ENCODE measurements at places on chromosomes 16 and 17. TPM values are rescaled to one million over a fixed set of nuclear protein-coding genes. Genes with fewer than 3 reads are reported as not detected.

Gene COX10
- total RNA-seq: 18.0 TPM

Gene HAP1
- 1.3 TPM for total RNA-seq

Gene ITGAL
- 19.6 TPM for total RNA-seq

Gene SNAI3
- 2.3 TPM for total RNA-seq

DNA sequence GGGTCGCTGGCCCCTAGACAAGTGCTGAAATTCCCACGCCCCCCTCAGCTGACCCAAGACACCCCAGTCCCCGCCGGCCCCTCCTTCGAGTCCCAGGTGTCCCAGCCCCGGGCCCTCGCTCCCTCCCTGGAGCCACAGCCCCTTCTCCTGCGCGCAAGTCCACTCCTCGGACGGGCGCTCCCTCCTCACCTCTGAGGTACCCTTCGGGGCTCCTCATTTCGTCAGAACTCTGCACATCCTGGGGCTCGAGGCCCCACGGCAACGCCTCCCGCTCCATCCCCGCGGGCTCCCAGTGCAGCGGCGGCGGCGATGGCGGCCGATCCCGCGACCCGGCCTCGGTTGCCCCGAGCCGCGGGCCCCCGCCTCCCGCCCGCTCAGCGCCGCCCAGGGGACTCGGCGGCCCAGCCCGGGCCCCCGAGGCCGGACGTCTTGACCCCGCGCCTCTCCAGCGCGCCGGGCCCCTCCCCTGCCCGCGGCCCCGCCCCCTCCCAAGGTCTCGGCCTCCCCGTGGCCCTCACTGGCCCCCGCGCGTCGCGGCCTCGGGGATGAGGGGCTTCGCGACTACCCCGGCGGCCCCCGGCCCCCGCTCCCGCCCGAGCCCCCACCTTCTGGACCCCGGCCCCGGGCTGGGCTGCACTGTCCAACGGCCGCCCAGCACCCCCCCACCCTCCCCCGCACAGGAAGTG lies at the start of gene ZNF768:
ZNF768 (minus strand) TSS at position 430 of the 686 bp plus-strand sequence; CDS start at position 277, 153 bp downstream.
- DNase-seq: peak; percentile 85

DNA sequence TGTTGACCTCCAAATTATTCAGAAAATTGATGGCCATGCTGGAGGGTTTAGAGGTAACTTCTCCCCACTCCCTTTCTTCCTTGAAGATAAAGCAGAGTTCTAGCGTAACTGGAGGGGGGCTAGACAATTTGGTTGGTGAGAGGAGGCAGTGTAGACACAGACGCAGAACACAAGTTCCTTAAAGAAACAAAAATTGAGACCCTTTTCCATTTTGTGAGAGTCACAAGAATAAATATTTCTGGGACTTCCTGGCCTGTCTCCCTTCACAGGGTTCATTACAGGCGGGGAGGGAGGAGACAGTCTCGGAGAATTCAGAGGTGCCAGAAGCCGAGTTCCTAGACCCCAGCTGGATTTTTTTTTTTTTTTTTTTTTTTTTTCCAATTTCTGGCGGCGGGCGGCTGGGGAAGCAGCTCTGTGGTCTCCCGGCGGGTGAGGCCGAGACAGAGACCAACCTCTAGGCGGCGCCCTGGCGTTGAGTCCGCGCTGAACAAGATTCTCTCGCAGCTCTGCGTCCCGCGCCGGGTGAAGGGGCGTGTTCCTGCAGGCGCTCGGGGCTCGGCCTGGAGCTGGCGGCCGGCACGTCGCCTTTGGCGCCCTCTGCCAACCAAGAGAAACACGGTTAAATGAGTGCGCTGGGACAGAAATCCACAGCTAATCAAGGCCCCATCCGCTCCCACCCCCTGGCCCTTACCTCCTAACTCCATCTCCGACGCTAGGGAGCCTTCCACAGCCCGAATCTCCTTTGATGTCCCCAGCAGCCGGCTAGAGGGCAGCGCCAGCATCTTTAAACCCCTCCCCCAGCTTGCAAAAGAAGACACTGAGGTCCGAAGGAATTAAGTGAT lies 10.2 kb upstream of the HOXB9 start:
- DNase-seq: peak; percentile 97

GRCh38 chr17:64176556-64176955 lies 46.6 kb upstream of the ERN1 start:
- DNase-seq: no peak

DNA sequence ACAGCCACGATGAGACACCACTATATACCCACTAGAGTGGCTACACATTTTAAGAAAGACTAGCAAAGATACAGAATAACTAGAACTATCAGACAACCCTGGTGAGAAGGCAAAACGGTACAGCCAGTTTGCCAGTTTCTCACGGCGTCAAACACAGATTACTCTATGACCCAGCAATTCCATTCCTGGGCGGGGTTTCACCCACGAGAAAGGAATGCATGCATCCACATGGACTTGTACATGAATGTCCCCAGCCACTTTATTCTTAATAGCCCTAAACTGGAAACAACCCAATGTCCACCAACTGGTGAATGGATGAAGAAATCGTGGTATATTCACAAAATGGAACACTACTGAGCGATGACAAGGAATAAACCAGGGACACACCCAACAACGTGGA lies 74.5 kb downstream of the MYH10 start:
- no peak for DNase-seq

GRCh38 chr16:54582631-54583250 lies 296.2 kb upstream of the IRX3 start:
- DNase-seq: peak; percentile 51

All from kidney (tissue), 22 donors.